ENCODE measurements at places on chromosomes 1 and 21.

DNA sequence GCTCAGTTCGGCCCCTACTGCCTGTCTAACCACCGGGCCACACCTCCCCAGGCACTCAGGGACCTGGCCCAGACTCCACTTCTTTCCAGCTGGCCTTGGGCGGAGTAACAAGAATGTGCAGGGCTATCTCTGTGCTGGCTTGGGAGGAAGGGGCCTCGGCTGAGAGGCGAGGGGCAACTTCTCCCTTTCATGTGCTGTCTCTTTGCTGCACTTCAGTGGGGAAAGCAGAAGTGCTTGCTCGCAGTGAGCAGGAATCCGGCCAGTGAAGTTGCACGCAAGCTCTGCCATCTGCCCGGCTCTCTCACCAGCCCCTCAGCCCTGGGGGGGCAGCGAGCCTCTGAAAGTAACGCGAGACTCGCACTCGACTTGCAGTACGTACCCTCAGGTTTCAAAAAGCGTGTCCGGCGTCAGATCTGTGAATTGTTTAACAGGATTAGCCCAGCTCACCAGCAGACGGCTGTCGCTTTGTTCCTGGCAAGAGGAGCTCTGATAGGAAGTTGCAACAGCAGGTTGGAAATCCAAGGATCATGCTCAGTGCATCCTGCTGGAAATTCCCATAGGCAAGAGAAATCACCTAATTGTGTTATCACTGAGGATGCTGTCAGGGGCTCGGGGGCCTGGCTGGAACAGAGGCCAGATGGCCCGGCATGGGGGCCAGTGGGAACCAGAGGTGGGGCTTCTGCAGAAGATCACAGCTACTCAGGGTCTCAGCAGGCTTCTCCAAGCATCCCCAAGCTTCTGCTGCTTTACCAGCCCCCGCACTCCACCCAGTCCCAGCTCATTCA is 221.1 kb downstream of the NPHP4 start:
- DNase-seq = no peak

DNA sequence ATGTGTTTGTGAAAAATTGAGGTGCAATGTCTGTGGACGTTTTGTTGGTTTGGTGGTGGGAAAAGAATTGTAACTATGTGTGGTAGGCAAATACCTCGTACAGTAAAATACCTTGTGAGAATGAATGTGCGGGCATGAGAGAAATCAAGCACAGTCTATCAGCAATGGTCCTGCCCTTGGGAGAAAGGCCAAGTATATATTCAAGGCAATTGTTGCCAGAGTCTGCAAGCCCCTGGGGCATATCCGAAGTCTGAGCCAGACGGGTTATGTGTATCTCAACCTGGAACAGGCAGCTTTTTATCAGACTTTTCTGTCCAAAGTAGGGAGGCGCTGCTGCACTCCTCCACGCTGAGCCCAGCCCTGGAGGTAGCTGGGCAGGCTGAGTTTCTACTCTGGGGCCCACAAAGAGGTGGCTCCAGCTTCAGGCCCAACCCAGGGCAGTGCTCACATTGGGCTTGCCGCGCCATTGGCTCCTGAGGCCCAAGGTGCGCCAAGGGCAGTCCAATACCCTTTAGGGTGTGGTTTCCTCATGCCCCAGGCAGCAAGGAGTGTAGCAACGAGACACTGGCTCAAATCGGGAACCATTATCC is 9.4 kb upstream of the GNL2 start:
- DNase-seq = no peak

- DNase-seq = no peak
These were observed 2.7 kb downstream of the FAM3B start for GRCh38 chr21:41319273-41319672.

- no peak for DNase-seq
These were observed 43.0 kb upstream of the ADAMTS1 start for GRCh38 chr21:26888256-26888655.

DNA sequence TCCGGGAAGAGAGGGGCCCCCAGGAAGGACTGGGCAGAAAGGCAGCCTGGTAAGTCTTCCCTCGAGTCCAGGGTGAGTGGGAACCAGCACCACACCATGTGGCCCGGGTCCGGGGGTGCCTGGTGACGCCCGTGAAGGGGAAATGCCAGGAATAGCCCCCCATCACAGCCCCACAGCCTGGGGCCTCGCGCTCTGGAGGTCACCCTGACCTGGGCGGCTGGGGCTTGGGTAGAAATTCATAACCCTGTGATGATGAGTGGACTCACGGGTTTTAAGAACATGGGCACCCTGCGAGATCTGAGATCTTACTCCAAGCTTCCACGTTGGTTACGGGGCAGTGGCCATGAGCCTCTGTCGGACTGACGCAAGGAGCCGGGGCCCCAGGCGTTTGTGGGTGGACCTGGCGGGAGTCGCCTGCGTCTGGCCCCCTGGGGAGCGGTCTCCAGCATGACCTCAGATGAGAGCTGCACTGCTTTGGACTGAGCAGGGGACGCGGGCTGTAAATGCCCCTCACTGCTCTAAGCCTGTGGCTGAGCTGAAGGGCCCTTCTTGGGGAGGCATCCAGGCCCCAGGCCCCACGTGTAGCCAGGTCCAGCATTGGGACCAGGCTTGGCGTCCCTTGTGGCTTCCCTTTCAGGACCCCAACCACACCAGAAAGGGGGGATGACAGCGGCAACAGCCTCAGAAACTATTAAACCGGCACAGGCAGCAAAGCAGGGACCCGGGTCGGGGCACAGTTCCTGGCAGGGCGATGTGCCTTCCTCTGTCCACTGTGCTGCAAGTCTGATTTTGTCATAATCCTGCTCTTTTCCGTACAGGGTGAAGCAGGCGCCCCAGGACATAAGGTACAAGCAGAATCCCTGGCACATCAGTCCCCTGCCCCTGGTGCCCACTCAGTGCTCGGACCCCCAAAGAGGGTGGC is 60.0 kb downstream of the SLC19A1 start:
- DNase-seq = no peak

DNA sequence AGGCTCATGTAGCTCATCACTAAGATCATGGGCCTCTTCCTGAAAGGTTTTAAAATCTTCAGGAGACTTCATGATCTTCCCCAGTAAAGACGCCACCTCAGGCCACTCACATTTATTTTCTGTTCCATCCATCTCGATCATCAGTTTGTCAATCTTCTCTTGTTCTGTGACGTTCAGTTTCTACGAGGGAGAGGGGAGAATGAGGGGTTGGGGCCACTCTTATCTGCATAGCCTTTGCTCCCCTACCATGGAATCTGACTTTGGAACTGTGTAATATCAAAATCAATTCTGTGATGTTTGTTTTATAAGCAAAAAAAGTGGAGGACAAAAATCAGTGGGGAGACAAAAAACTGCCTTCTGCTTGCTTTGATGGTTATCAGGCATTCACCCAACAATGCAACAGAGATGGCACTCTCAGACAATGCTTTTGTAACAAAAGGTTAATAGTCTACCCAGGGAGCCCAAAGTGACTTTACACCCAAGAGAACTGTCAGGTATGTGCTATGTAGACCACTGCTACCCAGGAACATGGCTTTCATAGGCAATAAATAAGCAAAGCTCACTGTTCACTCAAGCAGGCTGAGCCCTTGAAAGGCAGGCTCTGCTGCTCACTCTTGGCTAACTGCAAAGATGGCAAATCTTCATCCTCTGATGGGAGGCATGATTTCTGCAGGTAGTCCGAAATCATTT is 10.5 kb downstream of the ENO1 start:
- no peak for DNase-seq

GRCh38 chr1:228017356-228018124 is 10.7 kb downstream of the WNT3A start:
- DNase-seq = no peak
